ENCODE measurements at places on chromosomes 5 and 9.
A peak's percentile ranks its signal among the peaks of the same experiment; 100 is the strongest.

- no peak for DNase-seq
These were observed 143.6 kb upstream of the RASGRF2 start for GRCh38 chr5:80816590-80816989.

DNA sequence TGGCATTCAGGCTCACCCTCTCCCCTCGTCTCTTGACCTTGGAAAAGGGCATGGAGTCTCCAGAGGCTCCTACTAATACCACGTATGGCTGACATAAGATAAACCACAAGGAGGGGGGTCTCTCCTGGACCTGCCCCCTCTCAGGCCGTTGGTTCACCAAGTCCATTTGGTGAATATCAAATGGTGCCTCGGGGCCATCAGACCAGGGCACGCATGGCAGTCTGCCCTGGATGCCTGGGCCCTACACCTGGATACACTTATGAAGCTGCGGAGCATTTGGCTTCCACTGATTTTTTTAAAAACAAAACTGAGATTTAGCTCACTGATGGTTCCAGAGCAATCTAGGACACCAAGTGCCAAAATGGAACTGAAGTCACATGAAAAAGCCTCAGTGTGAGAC lies 40.3 kb upstream of the ZNF622 start:
- DNase-seq = no peak

GRCh38 chr5:140338336-140338735 lies 8.1 kb downstream of the HBEGF start:
- DNase-seq = no peak

- peak; percentile 23 for DNase-seq
These were observed 96.8 kb downstream of the RAPGEF6 start for GRCh38 chr5:131538177-131538593.

DNA sequence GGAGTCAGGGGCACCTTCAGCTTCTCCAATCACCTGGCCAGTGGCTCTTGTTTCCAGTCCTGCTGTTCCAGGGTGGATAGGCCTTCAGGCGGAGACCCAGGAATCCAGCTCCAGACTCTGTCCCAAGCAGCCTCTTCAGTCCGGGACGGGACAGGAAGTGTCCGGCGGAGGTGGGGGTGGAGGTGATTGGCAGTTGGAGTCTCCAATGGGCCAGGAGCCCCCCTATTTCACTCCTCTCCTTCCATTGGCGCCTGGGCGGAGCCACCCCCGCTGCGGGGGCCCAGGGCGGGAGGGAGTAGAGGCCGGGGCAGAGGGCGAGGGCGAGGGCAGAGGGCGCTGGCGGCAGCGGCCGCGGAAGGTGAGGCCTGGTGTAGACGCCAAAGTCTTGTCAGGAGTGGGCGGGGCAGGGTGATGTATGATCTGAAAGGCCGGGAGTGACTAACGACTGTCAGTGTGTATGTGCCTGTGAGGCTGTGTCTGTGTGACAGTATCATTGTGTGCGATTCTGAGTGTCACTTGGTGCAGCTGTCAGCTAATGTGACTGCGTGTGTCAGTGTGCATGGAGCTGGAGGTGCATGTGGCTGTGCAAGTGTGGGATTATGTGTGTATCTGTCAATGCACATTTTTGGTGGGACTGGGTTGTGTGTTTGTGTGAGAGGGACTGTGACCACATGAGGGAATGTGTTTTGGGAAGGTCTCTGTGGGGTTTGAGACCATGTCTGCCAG lies at the start of gene IL11RA:
IL11RA (plus strand) TSS at position 310 of the 726 bp plus-strand sequence. CDS start 3,033 bp downstream, outside the sequence.
- no peak for DNase-seq

GRCh38 chr9:73129941-73130685 lies 21.6 kb upstream of the ANXA1 start:
- DNase-seq = no peak

GRCh38 chr5:142600611-142601358 lies 85.1 kb downstream of the FGF1 start:
- no peak for DNase-seq

- no peak for DNase-seq
These were observed 1072.4 kb upstream of the CDH9 start for GRCh38 chr5:28110781-28111180.

GRCh38 chr9:114367366-114367765 lies 20.4 kb downstream of the AKNA start:
- DNase-seq = peak; percentile 53

- DNase-seq = no peak
These were observed 13.1 kb downstream of the CEMIP2 start for GRCh38 chr9:71755230-71755629.

GRCh38 chr9:3912817-3913216 lies 387.0 kb upstream of the RFX3 start:
- DNase-seq = no peak

DNA sequence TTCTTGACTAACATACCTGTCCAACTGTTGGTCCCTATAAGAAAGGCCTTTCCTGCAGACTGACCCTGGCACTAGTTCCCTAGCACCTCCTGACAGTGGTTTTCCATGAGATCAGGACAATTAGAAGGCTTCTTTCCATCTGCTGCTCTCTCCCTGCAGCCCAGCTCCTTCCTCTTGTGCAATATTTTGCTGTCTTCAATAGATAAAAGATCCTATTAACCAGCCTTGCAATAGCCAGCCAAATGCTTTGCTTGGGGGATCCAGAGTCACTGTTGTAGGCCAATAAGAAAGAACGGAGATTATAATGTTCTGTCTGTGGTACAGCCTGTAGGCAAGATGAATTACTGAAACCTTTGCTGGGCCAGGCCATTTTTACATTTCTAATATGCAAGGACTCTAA lies 18.4 kb upstream of the NME5 start:
- DNase-seq = no peak

- no peak for DNase-seq
These were observed 64.3 kb downstream of the MLLT3 start for GRCh38 chr9:20557890-20558565.

DNA sequence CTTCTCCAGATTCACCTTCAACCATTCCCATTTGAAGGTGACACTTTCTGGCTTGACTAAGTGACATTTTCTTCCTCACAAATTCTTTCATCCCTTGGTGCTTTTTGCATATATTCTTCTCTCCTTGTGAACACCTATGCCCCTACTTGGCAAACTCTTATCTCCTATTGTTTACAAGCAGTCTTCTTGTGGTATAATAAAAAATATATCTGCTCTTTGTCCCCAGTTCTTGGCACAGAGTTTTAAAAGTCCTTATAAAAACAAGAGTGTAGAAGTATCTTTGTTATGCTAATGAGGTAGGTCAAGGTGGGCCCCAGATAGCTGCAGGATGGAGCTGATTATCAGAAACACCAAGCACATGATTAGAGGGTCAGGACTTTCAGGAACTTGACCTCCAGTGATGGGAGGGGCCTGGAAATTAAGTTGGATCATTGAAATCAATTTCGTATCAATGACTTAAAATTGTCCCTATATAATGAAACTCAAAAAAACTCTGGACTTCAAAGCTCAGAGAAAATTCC lies 38.0 kb downstream of the TMEM161B start:
- no peak for DNase-seq

DNA sequence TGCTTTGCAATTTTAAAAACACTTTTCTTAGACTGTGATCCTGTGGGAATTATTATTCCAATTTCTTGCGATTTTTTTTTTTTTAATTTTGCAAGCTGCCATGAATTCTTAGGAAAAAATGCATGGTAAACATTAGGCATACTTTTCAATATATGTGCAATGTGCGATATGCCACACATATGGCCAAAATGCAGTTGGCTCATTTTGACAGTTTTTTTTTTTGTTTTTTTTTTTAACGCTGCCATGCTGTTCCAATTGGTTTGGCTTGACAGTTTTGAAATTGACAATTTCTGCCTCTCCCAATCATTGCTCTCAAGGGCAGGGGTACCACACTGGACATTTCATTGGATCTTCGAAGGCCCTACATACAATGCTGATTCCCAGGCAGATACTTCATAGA lies 36.4 kb downstream of the DAPK1 start:
- DNase-seq = no peak

DNA sequence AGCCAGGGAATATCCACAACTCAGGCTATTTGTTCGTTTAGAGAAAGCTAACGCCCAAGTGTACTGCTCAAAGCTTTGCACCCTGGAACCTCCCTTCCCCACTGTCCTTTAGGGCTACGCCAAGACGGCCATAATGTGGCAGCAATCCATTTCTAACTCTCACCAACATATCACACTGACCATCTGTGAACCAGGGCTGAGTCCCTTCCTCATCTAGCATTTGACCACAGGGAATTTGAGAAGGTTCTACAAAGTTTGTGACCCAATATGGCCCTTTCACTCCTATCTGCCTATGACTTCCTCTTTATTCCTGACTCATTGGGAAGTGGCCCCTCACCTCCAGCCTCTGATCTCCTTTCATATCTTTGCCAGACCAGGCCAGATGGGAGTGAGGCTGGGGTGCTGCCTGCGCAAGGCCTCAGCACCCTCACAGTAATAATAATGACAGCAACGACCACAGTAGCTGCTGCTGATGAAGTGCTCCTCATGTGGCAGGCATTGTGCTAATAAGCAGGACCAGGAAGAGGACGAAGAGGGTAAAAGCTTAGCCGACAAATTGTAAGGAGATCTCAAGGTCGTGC lies 9.3 kb upstream of the ARAP3 start:
- no peak for DNase-seq

DNA sequence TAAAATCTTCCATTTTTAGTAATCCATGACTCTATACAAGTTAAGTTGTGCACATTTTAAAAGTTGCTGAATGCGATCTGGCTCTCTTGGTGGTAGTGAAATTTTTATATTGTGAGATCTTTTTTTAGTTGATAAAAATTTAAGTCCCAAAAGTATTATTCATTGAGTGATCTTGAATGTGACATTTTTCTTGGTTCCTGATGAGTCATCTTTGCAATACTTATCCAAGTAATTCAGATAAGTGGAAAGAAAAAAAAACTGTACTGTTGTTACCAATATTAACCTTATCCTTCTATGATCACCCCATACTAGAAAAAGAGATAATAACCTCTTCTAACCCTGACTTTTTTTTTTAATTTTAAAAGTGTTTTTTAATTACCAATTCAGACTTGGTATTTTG lies 601.3 kb downstream of the PSAT1 start:
- no peak for DNase-seq

DNA sequence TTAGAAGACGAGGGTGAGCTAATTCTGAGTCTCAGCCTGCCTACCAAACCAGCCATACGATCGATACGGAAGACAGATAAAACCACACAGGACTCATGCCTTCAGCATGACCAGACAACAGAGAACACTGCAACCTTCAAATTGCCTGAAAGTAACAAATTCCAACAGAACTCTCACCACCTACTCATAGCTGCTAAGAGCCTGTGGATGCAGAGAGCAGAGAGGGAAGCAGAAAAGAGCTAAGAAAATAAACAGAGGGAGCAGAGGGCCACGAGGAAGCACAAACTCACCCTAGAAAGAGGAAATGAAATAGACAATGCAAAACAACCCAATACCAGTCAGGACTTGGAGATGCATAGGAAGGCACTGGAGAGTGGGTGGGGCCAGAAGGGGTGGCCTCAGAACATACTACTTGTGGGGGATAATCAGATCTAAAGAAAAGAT lies 86.7 kb upstream of the TAS2R1 start:
- DNase-seq = no peak

- no peak for DNase-seq
These were observed 70.6 kb downstream of the HMHB1 start for GRCh38 chr5:143882520-143882919.

DNA sequence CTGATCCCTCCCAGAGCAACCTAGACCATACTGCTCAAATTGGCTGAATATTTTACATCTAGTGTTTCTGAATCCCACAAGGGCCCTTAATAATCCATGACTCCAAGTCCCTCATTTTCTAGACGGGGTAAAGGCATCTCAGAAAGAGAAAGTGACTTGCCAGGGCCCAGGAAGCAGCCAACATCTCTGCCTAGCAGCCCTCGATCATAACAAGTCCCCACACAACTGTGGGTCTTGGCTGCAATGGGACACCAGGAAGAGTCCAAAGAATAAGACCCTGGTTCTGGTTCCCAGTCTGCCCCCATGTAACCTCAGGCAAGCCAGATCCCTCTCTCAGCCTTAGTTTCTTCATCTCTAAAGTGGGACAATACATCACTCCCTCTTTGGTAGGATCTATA lies 6.3 kb downstream of the ANXA6 start:
- no peak for DNase-seq

GRCh38 chr5:14551211-14551610 lies 30.4 kb upstream of the OTULINL start:
- no peak for DNase-seq

GRCh38 chr5:134568761-134569695 lies 43.6 kb downstream of the JADE2 start:
- no peak for DNase-seq

DNA sequence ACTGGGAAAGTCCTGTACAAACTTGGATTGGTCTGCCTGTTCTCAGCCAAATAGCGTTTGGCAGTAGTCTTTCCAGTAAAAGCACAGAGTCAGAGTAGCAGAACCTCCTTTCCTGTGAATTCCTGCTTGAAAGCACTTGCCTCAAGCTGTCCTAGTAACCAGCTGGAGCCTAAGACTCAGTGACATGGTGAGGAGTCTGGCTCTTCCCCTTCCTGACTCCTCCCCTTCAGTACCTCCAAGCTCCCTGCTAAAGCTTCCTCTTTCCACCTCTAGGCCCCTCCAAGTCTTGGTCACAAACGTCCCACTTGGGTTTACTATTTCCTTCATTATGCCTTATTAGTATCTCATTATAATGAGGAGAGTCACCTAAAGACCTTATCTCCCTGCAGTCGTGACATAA lies 21.4 kb upstream of the FAM81B start:
- DNase-seq = no peak

GRCh38 chr5:157308836-157309465 lies 43.0 kb downstream of the CYFIP2 start:
- DNase-seq = peak; percentile 55

- no peak for DNase-seq
These were observed 138.9 kb downstream of the NTRK2 start for GRCh38 chr9:84808416-84808815.

GRCh38 chr5:158086856-158087255 lies 227.9 kb upstream of the CLINT1 start:
- DNase-seq = no peak

- DNase-seq = no peak
These were observed 28.4 kb downstream of the FBXW11 start for GRCh38 chr5:171978016-171978415.

- no peak for DNase-seq
These were observed 277.4 kb downstream of the KIF4B start for GRCh38 chr5:155290937-155291336.
